ENCODE measurements at places on chromosomes 1 and 21.

DNA sequence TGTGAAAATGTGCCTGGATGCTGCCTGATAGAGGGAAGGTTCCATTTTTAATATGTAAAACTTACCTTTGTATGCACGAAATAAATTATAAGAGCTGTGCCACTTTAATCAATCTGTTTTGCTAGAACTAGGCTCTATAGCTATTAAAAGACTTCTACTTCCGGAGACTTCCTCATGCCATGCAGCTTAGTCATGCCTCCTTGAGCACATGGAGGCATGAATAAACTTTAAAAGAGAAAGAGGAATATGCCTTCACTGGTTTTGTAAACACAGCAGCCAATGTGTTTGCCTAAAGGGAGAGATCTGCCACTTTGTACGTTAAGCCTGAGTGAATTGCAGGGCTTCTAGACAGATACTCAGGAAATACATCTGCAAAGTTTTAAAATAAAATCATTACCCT is 604.6 kb downstream of the LRRIQ3 start:
- no peak for DNase-seq

DNA sequence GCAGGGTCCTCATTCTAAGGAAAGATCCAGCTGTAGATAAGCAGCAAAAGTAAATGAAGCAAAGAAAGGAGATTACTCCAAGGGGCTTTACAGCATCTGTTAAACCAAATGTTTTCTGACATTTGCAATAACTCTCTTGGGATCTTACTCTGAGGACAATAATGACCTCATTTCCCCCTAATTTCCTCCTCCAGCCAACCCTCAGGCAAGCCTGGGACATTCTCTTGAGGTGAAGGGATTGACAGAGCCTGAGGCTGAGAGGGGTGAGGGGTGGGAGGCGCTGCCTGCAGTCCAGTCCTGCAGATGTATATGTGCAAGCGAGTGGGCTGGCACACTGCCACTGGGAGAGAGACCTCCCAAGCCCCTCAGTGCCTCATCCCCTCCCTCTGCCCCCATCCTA is 40.5 kb upstream of the NEK2 start:
- no peak for DNase-seq

GRCh38 chr1:29254346-29254745 is 18.0 kb downstream of the PTPRU start:
- DNase-seq, result no peak

GRCh38 chr21:35852820-35853219 is 207.5 kb downstream of the SETD4 start:
- no peak for DNase-seq

DNA sequence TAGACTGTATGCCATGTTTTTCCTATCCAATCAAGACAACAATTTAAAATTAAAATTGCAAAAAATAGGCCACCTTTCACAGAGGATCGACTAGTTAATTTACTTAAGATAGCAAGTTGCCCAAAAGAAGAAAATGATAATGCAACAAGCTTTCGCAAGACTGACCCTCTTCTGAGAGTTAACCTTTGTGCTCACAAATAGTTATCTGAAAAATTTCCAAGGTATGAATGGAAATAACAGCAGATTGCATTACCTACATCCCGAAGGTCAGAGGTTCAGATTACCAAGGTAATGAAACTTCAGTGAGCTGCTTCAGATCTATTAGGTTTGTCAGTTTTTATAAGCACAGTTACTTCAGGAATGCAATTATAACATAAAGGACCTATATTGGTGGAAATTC is 298.0 kb downstream of the KCTD3 start:
- no peak for DNase-seq

DNA sequence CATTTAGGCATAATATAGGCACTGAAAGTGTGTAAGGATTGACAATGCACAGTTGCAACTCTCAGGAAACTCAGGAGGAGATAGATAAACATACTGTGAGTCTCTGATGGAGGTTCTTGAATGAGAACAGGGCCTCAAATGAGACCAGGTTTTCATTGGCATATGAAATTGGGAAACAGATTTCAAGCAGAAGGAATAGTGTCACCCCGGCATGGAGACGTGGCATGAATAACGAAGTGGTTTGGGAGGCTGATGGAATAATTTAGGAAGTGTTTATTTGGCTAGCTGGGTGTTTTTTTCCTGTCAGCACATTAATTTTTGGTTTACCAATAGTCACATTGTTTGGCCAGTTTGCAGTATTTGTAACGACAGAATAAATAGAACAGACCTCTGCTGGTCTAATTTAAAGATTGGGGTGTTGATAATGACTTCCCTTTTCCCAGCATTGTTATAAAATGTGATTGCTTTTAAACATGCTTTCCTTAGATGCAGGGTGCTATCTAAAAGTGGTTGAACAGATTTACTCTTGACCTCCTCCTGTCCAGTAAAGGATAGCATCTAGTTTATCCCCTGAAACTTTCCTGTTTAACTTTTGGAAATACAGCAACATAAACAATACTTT is 132.0 kb downstream of the C1orf21 start:
- DNase-seq, result no peak

DNA sequence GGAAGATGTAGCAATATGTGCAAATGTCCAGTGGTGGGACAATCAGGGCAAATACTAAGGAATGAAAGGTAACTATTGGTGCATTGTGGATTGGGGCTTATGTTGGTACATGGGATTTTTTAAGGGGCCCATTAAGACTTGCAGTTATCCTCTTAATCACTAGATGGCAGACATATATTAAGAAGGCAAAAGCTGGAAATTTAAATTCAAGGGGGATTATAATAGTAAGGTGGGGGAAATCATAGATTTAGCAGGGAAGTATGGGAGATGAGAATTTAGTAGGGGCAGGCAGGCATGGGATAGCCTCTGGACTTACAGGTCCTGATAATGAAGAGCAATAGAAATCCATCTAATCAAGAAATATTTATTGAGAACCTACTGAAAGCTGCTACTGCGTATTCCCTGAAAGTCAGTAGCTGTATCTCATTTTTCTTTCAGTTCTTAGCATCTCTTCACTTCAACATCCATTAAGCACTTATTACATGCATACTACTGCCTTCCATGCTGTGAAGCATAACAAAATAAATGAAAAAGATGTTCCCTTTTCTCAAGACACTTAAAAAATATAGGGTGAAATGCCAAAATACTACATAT is 251.8 kb downstream of the CRB1 start:
- no peak for DNase-seq

DNA sequence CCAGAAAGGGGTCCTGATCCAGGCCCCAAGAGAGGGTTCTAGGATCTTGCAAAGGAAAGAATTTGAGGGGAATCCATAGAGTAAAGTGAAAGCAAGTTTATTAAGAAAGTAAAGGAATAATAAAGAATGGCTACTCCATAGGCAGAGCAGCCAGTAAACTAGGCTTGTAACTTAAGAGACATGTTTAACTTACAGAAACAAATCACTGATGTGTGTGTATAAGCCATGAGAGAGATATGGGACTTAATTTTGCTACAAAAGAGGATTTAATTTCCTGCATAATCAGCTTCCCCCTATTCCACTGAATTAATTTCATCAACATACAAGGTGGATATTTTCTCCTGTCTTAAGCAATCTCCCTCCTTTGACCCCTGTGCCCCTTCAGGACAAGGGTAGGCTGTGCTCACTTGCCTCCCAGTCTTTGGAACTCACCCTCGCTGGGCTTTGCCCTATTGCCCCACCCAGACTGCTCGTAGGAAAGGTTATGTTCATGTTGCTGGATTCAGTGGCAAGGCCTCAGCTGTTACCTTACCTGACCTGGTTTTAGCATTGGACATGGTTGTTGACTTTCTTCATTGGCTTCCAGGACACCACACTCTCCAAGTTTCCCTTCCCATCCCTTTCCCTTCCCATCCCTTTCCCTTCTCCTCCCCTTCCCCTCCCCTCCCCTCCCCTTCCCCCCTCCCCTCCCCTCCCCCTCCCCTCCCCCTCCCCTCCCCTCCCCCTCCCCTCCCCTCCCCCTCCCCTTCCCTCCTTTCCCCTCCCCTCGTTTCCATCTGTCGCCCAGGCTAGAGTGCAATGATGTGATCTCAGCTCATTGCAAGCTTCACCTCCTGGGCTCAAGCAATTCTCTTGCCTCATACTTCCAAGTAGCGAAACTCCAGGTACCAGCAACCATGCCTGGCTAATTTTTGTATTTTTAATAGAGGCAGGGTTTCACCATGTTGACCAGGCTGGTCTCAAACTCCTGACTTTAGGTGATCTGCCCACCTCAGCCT is 44.6 kb downstream of the TBCE start:
- DNase-seq, result no peak

GRCh38 chr1:225691861-225692516 is 39.1 kb upstream of the ENAH start:
- no peak for DNase-seq

- DNase-seq, result no peak
Observed at GRCh38 chr1:145918992-145919939, 749 bp upstream of the PEX11B start.
